ENCODE measurements at places on chromosomes 5 and 9.

GRCh38 chr5:88702332-88702731, 180.7 kb downstream of the MEF2C start:
- DNase-seq, result no peak

GRCh38 chr5:170257370-170257769, 24.6 kb downstream of the C5orf58 start:
- no peak for DNase-seq

DNA sequence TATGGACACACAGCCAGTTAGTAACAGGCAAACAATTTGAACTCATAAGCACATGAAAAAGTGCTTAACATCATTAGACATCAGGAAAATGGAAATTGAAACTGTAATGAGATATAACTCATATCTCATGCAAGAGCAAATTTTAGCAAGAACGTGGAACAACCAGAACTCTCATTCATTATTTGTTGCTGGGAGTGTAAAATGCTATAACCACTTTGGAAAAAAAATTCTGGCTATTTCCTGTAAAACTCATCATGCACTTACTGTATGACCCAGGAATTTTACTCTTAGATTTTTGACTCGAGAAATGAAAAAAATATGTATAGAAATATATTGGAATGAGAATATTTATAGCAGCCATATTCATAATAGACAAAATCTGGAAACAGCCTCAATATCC, 205.7 kb upstream of the PUM3 start:
- DNase-seq, result no peak

DNA sequence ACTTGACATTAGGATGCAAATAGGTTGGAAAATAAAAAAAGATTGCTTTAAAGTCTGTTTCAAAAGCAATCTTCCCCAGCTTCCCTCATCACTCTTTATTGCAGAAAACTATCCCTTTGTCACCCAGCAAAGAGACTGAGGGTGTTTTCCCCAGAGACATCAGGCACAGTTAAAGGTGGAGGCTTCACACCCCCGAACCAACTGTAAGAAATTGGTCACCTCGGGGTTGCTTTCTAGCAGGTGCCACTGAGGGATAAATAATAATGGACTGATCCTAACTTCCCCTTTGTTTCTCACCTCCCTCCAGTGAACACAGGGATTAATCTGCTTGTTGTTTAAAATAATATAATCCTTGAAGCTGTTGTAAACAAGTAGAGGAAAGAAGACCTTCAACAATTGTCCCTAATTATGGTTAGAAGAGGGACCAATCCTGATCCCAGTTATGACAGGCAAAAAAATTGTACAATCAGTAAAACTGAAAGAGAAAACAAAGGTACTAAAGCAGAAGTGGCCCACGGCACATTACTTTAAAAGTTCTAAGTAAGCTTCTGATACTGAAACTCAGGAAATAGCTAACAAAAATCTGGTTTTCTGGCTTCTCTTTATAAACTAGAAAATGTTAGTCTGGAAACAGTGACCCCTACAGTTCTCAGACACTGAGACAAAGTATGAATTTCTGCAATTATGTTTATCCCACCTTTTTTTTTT, 6.6 kb upstream of the PCSK1 start:
- DNase-seq, result no peak
